ENCODE measurements at places on chromosomes 6 and 20. TPM values are rescaled to one million over a fixed set of nuclear protein-coding genes. Genes with fewer than 3 reads are reported as not detected.

HMGA1 gene
- total RNA-seq: 88.6 TPM

ZBP1 gene
- 1.3 TPM for total RNA-seq

TBX18 gene
- total RNA-seq: 1.4 TPM

GGT7 gene
- 40.6 TPM for total RNA-seq

PRDM1 gene
- 16.9 TPM for total RNA-seq

CCN6 gene
- not detected for total RNA-seq

CLPSL2 gene
- not detected for total RNA-seq

CHMP4B gene
- total RNA-seq: 117 TPM

SH3BGRL2 gene
- total RNA-seq: 64.3 TPM

NKX2-2 gene
- total RNA-seq: not detected

DACT2 gene
- 3.2 TPM for total RNA-seq

MACROD2 gene
- 7.5 TPM for total RNA-seq

RIPPLY2 gene
- total RNA-seq: not detected

PPT2 gene
- total RNA-seq: 17.4 TPM

Measured in mucosa of gallbladder (tissue), 1 donor.